Activated CD4-positive, alpha-beta T cell treated with anti-CD3 and anti-CD28 coated beads, Interleukin-2, amount 50 U/mL, for 1 hour (primary cell): ENCODE measurements at places on chromosomes 5 and 9.

GRCh38 chr5:90915393-90915792 lies 356.8 kb downstream of the ADGRV1 start:
- DNase-seq = no peak

- no peak for DNase-seq
Measured at GRCh38 chr9:136694163-136694871, 7.1 kb upstream of the AGPAT2 start.

GRCh38 chr5:160467555-160468362 lies 46.1 kb downstream of the PTTG1 start:
- DNase-seq = peak; percentile 64

DNA sequence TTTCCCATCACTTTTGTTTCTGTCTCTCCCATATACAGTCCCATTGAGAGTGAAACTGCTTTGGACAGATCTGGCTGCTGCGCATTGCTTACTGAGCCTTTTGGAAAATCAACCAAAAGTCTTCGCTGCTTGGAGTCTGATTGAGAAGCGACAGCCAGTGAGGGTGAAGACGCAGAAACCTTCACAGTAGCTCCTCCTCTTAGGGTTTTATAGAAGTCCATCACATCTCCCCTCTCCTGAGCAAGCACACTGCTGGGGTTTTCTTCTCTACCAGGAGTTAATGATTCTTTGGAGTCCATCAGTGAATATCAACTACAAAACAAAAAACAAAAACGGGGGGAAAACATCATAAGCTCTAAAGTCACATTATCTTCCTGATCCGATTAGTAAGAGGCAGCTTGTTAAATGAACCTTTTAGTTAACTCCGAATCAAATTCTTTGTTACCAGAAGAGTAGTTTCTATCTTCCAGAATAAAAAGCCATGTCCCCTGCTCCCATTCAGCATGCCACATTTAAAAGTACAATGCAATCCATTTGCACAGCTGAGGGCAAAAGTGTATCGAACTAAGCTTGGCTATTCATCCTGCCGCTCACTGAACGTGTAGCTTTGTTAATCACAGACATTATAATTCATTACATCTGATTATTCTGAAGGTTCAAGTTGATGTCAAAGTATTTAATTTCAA lies 2.8 kb downstream of the NR3C1 start:
- DNase-seq = no peak

GRCh38 chr5:54607006-54607405 lies 89.4 kb downstream of the SNX18 start:
- DNase-seq = no peak

- no peak for DNase-seq
Measured at GRCh38 chr5:158933494-158934318, 166.0 kb downstream of the EBF1 start.

DNA sequence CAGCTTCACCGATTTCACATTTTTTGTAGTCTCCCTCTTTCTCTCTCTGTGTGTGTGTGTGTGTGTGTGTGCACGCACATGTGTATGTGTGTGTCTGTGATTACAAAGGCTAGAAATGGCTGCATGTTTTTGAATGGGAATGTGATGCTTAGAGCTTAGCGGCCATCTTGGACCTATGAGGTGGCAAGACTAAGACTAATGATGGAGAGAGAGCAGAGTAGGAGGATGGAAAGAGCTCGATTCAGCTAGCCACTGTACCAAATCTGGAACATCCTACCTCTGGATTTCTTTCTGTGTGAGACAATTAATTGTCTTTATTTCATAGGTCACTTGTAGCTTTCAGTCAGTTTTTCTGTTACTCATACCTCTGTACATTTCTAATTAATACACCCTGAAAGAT lies 205.1 kb downstream of the PCSK1 start:
- no peak for DNase-seq

- DNase-seq = no peak
Measured at GRCh38 chr9:4939118-4939561, 45.9 kb upstream of the JAK2 start.

DNA sequence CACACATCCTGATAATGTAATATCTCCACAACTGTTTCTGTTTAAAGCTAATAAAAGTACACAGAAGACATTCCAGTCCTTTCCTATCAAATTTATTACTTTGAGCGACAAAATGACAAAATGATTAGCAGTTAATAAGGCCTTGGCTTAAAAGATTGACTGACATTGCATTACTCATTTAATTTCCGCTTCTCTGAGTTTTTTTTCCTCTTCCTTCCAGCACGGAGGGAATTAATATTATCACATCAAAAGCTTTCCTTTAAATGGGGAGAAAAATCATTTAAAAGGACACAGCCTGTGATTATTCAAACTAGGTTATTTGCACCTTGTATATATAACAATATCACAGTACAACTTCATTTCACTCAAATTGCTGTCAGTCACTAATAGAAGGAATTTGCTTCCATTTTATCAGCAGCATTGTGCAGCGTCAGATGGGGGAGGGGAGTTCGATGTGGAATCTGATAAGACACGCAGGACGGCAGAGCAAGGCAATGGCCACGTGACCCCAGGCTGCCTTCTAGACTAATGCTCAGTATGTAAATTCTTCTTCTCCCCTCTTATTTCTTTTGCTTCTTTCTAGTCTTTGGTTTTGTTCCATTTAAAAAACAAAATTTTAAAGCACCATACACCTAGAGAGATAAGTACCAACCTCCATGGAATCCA lies 400.5 kb downstream of the IRX1 start:
- no peak for DNase-seq

DNA sequence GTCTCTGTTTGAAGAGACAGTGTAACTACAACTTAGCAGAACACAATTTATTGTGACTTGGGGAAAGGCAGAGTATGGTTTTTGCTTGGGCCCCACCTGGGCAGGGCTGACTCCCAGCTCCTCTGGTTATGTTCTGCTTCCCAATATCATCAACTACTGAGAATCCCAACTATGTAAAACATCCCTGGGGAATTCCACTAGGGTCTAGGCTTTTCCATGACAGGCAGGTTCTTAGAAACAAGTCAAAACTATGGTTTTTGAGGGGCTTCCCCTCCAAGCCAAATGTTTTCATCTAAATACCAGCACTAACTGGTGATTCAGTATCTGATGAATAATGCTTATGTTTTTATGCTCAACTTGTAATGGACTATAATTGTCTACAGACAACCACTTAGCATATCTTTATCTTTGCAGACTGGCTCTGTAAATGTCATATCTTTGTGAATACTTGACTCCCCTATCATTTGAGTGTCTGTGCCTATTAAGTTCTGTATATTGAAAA lies 409.5 kb downstream of the PDE4D start:
- DNase-seq = no peak

GRCh38 chr5:6704361-6704851 lies 8.8 kb upstream of the TENT4A start:
- no peak for DNase-seq

GRCh38 chr5:8033261-8033660 lies 164.3 kb downstream of the MTRR start:
- no peak for DNase-seq

DNA sequence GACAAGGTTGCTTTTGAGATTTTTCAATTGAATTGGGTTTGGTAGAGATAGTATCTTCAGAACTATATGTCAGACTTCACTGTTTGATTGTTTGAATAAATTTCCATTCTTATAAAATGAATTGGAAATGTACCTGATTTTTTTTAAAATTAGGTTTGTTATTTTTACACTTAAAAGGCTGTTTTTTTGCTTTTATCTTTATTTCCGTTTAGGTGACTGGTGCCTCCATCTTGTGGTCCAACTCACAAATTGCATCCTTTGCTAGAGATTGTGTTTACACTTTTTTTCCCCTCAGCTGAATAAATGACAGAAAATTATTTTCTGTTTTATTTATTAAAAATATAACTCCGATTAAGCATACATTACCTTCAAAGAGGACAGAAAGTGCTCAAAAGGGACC lies 15.6 kb downstream of the NDUFAF2 start:
- no peak for DNase-seq

GRCh38 chr5:133483406-133484090 lies 128.8 kb downstream of the FSTL4 start:
- DNase-seq = no peak

- no peak for DNase-seq
Measured at GRCh38 chr9:78132701-78133058, 101.1 kb upstream of the GNAQ start.

- DNase-seq = no peak
Measured at GRCh38 chr5:174720612-174721529, 3.5 kb upstream of the MSX2 start.

DNA sequence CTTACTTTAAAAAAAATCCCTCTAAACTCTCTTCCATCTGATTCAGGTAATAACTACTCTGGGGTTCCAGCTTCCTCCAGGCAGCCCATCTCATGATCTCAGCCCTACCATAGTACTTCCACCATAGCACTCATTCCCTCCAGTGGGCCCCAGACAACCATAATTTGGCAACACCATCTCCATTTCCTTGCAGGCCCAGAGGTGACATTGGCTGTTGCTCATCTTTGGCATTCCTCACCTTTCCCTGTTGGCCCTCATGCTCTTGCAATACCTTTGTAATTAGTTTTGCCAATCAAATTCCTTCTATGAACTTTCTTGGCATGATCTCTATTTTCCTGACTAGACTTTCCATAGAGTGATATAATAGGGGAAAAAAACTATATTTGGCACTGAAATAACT lies 60.1 kb downstream of the TAF11L14 start:
- DNase-seq = no peak

DNA sequence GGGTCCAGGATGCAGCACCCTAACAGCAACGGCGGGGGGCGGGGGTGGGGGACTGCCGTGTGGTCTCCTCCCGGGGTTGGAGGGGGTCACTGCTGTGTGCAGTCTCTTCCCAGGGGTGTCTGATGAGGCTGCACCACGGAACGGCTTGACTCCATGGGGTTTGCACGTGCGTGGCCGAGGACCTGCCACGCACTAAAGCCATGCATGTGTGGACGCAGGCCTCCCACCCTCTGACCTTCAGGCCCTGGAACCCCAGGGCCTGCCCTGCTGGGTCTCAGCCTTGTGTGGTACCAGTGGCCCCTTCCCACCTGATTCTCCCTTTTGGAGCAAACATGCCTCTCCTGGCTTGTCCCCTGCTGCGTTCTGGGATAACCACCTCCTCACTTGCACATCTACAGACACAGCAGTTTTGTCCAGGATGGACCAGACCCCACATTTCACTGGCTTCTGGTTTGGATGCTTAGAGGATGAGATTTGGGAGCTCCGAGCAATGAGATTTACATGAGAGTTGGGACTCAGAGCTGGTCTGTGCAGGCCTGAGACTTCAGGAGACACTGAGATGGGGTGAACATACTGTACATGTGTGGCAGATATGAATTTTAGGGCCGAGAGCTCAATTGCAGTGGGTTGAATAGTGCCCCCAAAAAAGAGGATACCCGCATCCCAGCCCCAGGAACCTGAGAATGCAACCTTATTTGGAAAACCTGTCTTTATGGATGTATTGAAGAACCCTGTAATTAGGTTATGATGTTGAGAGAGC lies 45.8 kb downstream of the SLC12A7 start:
- DNase-seq = no peak

DNA sequence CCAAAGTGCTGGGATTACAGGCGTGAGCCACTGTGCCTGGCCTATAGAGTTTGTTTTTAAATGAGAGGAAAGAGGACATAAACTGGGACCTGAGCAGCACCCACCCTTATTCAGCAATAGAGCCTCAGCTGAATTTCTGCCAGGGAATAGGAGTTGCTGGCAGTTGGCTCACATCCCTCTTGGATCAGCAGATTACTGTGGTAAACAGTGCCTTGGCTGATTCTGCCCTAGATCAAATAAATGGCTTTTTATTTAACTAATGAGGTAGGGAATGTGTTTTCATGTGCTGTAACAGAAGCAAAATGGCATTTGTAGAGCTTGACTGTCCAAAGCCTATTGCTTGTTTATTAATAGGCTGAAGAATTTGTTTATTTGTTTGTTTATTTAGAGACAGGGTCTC lies 2.1 kb downstream of the ARHGEF37 start:
- no peak for DNase-seq

- no peak for DNase-seq
Measured at GRCh38 chr5:116032094-116032517, at the start of gene ARL14EPL. Gene ARL14EPL, plus strand, starts transcription at chr5:116032472. Its CDS starts 18,994 bp downstream, at chr5:116051466.

- DNase-seq = no peak
Measured at GRCh38 chr9:70255486-70255885, 3.3 kb upstream of the SMC5 start.

DNA sequence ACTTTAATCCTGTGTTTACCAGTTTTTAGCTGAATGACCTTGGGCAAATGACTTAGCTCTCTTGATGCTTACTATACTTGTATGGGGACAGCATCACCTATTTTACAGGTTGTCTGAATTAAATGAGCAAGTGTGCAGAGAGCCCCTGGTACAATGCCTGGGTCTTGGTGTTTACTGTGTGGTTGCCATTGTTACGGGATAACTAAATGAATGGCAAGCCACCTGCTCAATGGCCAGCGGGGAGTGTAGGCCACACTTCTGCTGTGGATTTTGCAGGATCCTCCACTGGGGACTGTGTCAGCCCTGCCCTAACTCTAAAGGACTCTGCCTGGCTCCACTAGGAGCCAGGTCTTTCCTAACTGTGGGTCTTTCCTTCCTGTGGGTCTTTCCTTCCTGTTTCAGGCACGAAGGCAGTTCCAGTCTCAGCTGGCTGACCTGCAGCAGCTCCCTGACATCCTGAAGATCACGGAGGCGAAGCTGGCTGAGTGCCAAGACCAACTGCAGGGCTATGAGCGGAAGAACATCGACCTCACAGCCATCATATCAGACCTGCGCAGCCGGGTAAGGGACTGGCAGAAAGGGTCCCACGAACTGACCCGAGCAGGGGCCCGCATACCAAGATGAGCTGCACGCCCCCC lies 10.3 kb upstream of the GLE1 start:
- DNase-seq = no peak

GRCh38 chr9:120868339-120868675 lies 8.7 kb downstream of the PHF19 start:
- no peak for DNase-seq

- no peak for DNase-seq
Measured at GRCh38 chr9:100269656-100270055, 83.1 kb downstream of the TEX10 start.

DNA sequence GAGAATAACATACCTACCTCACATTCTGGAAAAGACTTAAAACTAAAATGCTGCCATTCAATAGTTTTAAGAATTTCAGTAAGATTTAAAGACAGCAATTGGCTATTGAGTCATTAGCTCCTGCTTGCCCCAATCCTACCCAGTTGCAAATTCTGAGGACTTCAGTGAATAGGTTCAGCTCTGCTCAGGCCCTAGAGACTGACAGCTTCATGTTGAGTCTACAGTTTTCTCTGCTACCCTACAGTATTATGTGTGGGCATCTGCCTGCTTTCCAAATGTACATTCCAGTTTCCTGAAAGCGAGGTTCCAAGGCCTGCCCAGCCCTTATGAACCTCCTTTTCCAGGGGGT lies 61.5 kb downstream of the ARSB start:
- no peak for DNase-seq

GRCh38 chr5:19923742-19924141 lies 64.3 kb downstream of the CDH18 start:
- DNase-seq = no peak

GRCh38 chr9:123250504-123250903 lies 17.9 kb downstream of the STRBP start:
- DNase-seq = no peak

- DNase-seq = no peak
Measured at GRCh38 chr9:137138058-137138721, 764 bp upstream of the GRIN1 start.

GRCh38 chr9:21943464-21943863 lies 50.7 kb downstream of the CDKN2A start:
- DNase-seq = no peak
